ENCODE measurements at places on chromosomes 4 and X. TPM values are rescaled to one million over a fixed set of nuclear protein-coding genes. Genes with fewer than 3 reads are reported as not detected.

The XKRX gene
- 0.10 TPM for total RNA-seq

The FRAS1 gene
- 0.10 TPM for total RNA-seq

The GIMD1 gene
- not detected for total RNA-seq

DNA sequence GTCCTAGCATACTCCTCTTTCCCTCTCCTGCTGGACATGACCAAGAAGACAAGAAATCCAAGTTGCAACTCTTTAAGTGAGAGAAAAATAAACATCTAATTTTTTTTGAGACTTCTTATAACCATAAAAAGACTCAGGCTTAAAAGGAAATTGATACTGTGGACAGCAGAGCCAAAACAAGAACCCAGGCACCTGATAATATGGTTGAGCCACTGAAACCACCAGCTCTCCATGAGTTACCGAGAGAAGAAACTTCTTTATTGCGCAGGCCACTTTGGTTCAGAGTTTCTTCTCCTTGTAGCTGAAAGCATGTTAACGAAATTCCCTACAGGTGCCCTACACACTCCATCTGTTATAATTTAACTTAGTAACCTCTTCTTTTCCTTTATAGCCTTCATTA lies 11.3 kb upstream of the SPCS3 start:
- no peak for DNase-seq

The RBM46 gene
- not detected for total RNA-seq

The BST1 gene
- total RNA-seq: 21.2 TPM

- peak; percentile 73 for DNase-seq
Measured at GRCh38 chr4:102620697-102621497, 119.7 kb downstream of the NFKB1 start.

DNA sequence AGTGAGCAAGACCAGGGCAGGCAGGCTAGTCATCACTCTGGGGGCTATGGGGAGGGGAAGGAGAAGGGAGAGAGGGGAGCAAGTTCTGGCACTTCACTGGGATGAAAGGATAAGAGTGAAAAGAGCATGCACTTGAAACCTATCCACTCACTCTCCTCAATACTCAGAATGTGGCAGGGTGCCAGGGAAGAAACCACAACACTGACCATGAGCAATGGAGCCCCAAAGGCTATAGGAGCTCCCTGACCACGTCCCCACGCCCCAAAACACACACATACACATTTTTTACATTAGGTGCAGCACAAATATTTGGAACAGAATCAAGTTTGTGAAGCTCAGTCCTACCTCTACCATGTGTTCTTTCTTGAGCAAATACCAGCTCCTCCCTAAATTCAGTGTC lies 132.2 kb downstream of the IDS start:
- peak; percentile 72 for DNase-seq

The CXCR3 gene
- total RNA-seq: not detected

GRCh38 chr4:18689308-18690115 lies 668.0 kb upstream of the LCORL start:
- peak; percentile 48 for DNase-seq

DNA sequence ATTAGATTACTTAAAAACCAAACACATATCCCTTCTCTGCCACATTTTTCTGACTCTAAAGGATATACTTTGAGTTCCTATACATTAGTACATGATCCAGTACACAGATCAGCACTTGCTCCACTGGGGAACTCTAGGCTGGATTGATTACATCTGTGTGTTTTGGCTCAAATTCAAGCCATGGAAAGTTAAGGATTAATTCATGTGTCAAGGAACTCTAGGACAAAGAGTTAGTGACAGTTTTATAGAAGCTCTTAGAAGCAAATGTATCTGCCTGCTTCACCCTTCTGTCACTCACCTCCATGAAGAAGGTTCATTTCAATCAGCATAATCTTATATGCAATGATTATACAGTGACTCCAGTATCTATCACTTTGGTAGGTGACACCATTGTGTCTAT lies 43.2 kb downstream of the SCFD2 start:
- peak; percentile 24 for DNase-seq

The PTCHD1 gene
- under 0.01 TPM for total RNA-seq

DNA sequence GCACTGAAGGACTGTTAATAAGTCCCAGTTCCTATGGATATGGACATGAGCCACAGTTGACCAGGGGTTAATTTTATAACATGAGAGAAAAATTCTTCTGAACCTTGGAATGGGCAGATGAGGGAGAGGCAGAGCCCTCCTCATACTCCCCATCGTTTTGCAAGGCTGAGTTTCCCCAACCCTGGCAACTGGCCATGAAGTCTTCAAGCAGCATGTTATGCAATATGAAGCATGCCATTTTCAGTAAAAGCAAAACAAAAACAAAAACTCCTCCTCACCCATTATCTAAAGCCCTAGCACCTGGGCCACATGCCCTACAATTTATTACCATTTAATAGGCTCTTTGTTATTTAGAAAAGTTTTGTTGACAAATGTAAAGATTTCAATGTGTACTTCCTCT lies 64.5 kb downstream of the GPC4 start:
- no peak for DNase-seq

DNA sequence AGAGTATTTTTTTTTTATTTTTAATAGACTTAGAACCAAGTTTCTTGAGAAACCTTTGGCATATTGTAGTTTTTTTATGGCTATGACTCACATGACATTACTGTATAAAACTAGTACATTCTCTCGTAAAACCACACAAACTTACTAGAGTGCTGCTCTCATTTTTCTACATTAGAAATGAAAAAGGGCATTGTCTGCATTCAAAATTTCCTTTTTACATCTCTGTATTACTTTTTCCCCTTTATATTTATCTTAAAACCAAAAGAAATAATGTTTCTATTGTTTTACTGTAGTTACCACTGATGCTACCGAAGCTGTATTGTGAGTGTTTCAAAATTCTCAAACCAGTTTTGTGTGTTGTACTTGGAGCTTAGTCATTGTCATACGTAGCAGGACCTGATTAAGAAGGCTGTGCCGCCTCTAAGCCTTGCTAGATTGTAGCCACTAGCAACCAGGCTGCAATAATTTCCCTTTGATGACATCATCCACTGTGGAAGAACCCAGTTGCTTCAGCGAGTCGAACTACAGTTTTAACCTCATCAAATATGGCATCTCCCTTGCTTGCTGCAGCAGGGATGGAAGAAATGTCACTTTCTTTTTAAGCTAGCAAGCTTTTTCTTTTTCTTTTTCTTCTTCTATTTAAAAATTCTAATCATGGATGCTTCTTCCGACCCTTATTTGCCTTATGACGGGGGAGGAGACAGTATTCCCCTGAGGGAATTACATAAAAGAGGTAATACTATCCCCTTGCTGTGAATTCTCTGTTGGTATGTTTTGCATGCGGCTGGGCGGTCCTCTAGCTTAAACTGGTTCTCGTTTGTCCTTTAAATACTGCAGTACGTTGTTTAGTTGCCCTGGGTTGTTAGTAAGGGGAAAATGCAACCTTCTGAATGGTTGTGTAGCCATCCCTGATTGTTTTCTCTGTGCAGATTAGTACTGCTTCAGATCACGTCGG lies 39.6 kb downstream of the CLCN3 start:
- DNase-seq: peak; percentile 97

DNA sequence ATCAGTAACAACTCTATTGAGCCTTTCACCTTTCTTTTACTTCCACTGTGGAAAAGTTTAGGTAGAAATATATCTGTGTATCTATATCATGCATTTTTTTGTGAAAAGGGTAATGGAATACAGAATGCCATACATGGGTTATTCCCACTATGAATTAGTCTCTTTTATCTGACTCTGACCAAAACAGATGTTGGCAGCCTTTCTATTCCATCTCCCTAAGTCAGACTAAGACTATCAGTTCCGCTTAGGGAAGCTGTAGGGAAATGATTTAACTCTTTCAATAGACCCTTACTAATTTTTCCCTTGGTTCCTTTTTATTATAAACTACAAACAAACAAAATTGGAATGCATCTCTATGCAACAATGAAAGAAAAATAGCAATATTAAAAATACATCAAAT lies 92.3 kb upstream of the LEF1 start:
- DNase-seq: no peak

DNA sequence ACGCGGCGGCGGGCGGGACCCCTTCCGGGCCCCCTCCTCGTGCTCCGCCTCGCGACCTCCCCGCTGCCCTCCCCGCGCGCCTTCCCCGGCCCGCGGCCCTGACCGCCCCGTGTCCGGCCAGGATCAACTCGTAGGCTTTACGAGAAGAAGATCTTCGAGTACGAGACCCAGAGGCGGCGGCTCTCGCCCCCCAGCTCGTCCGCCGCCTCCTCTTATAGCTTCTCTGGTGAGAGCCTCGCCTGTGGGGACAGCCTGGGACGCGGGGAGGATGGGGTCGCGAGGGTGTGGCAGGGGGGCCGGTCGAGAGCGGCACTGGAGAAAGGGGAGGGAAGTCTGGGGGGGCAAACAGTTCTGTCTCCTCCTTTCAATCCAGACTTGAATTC lies 465 bp downstream of the EMD start:
- DNase-seq: no peak

The ZNF711 gene
- 0.12 TPM for total RNA-seq
